ENCODE measurements at places on chromosomes 3 and 15.

DNA sequence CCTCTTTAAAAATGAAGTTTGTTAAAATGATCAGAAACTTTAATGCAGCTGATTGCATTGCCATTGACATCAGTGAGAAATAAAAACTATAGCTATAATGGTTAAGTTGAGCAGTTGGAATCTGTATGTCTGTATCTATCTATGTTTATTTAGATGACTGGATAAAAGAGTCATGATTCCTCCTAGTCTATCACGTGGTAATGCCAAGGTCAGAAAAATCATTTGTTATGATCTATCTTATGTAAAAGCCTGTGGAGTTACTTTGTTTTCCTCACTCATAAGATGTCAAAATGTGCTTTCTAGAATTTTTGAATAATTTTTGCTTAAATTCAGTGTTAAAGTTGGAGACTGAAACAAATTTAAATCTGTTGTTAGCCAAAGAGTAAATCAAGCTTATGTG, 63.3 kb downstream of the MBNL1 start:
- DNase-seq, result no peak

DNA sequence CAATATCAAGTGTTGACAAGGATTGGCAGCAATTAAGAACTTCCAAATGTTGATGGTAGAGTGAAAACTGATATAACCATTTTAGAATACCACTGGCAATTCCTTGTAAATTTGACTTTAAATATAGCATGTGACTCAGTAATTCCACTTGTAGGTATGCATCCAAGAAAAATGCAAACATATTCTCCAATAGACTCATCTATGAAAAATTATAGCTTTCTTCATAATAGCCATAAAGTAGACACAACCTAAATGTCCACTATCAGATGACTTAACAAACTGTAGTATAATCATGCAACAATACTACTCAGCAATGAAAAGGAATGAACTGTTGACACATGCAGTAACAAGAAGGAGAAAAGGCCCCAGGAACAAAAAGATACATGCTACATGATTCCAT, 988.1 kb downstream of the FHIT start:
- no peak for DNase-seq

DNA sequence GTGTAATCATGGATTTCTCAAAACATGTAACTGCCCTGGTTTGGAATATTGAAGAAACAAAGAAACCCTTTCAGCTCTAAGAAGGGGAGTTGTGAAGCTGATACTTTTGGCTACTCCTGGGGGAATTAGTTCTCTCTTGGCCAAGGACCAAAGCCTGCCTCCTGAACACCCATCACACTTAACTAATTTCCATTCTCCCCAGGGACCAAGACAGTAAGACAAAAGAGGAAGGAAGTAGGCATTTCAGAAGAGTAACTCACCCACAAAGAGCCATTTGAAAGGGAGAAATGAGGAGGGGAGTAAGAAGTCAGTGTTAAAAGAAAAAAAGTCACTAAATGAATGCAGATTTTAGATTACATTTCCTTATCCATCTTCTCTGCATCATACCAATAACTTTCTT, 328.0 kb upstream of the SOX2 start:
- DNase-seq, result no peak

GRCh38 chr15:90862964-90863778, 5.2 kb upstream of the FURIN start:
- no peak for DNase-seq

- no peak for DNase-seq
Measured at GRCh38 chr3:194468086-194468485, 18.7 kb downstream of the ATP13A3 start.

DNA sequence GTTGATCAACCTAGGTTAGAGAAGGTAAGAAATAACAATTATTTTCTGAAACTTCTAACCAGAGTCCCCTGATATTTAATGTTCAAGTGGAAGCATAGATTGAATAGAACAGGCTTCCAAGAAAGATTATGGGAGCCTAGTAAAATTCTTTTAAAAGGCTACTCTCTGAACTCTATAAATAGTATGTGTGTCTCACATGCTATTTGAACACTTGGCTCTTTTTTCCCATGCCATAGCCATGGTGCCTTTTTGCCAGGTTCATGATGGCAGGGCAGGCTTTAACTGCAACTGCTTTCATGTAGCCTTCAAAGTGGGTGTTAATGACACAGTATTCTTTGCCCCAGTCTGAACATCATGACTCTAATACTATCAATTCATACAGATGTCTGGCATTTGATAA, 22.9 kb upstream of the STRIT1 start:
- no peak for DNase-seq

GRCh38 chr3:40169983-40170382, 139.5 kb upstream of the EIF1B start:
- DNase-seq, result no peak

DNA sequence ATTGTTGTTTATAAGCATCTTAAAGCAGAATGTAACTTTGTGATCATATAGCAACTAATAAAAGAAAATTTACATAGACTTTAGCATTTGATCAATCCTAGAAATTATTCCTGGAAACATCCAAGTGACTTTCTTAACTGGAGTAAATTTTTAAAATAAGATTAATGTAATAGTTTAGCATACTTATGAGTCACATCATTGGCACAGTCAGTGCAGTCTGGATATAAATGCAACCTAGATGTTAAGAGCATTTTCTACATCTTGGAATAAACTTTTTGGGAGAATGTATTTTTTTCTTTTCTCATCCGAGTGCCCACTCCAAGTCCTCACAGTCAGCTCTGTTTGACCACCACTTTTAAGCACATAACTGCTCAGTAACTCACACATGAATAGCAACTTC, 324.6 kb upstream of the PLSCR5 start:
- no peak for DNase-seq

- DNase-seq, result no peak
Measured at GRCh38 chr15:80660119-80660518, 35.0 kb upstream of the ABHD17C start.

GRCh38 chr3:3799173-3800079, at the start of gene LRRN1:
TSS of gene LRRN1 (plus strand) at chr3:3799431. CDS start at chr3:3844642, 45,211 bp downstream.
- peak; percentile 17 for DNase-seq

DNA sequence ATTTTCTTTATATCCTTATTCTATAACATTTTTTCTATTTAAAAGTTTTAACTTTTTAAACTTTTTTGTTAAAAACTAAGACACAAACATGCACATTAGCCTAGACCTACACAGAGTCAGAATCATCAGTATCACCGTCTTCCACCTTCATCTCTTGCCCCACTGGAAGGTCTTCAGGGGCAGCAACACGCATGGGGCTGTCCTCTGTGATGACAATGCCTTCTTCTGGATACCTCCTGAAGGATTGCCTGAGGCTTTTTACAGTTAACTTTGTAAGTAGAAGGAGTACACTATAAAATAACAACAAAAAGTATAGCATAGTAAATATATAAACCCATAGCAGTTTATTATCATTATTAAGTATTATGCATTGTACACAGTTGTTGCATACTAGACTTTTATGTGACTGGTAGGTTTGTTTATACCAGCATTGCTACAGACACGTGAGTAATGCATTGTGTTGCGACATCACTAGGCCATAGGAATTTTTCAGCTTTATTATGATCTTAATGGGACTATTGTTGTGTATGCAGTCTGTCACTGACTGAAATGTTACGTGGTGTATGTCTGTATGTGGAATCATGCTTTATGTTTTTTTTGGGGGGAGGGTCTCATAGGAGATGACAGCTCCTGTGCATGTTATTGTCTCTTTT, 18.2 kb downstream of the ATP1B3 start:
- no peak for DNase-seq

DNA sequence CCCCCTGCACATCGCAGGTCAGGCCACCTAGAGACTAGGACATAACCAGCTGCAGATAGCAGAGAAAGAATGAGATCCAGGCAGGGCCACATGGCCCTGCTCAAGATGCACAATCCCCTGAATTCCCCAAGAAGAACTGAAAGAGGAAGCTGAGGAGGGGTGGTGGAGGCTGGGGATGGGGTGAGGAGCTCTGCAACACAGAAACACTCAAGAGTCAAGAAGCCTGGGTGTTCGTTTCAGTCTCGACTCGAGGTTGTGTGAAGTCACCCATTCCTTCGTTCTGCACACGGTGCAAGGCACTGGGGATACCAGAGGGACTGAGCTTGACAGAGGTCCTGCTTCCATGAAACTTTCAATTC, 62.0 kb downstream of the TLE3 start:
- no peak for DNase-seq

DNA sequence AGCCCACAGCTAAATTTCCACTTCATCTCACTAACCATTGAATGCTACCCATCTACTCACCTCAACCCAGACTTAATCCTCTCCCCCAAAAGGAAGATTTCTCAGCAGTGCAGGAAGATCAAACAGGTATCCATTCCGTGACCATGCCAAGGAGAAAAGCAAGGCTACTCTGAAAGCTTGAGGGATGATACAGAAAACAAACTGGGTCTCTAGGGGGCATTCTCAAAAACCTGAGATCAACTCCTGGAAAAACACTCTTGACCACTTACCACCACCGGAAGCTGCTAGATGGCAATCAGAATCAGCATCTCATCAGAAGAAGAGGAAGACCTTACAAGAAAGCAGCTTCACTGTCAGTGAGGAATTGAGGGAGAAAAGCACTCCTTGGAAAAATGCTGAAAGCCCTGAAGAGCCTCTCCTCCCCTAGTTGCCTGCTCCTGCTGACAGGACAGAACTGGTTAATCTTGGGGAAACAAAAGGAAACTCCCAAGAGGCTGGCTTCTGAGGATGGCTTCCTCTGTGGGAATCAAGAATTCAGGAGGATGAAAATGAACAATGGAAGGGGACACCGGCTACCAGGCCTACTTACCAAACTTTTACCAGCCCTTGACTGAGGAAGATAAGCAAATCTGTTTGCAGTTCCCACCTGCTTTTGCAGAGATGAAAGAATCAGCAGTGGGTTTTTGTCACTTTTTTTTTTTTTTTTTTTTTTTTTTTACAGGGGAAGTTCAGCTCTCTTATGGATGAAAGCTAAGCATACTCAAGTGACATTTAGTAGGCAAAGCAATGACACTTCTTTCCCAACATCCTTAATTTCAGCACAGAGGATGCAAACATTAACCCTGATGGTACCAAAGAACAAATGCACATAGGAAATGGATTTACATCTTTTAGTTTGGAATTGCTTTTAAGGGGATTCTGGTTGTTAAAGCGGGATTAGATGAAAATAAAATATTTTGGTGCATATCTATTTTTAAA, at the start of gene ATP8B4:
Gene ATP8B4 (minus strand): TSS at position 171 of the 978 bp plus-strand sequence. CDS start 12,267 bp downstream, outside the sequence.
- DNase-seq, result no peak

GRCh38 chr3:10380906-10381305, 60.0 kb upstream of the SEC13 start:
- no peak for DNase-seq

DNA sequence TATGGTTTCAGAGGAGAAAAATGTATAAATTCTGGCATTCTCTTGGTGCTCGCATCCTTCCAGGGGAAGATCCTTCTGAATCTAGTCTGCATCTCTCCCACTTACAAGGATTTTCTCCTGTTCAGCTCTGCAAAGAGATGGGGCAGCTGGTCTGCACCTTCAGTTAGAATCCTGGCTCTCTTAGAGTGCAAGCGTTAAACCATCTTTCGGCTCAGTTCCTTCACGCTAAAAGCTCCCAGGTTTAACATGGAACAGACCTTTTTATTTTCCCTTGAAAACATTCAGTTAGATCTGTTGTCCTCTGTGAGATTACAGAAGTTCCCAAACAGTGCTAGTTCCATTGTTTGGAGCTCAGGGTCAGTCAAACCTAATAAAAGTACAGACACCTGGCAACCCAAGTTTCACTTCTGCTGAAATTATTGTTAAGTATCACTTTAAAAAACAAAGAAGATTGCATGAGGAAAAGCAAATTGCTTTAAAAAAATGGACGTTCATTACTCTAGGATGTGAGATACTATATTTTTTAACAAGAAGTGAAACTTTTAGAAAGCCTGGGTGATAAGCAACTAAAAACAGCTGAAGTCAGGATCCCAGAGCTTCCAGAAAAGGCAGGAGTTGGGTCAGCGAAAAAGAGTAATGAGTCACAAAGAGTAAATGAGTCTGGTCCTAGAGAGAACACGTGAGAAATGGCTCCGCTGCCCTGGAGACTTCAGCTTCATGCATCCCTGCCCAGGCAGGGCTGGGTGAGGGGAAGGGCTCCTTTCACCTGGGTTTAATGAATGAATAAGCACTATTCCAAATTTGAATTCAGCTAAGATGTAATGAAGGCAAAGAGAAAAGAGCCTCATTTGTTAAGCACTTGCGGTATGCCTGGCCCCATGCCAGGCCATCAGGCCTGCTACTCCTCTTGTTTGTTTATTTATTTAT, 63.3 kb downstream of the ABTB1 start:
- DNase-seq, result no peak

GRCh38 chr3:184354121-184354728, 7.2 kb downstream of the CLCN2 start:
- peak; percentile 63 for DNase-seq

DNA sequence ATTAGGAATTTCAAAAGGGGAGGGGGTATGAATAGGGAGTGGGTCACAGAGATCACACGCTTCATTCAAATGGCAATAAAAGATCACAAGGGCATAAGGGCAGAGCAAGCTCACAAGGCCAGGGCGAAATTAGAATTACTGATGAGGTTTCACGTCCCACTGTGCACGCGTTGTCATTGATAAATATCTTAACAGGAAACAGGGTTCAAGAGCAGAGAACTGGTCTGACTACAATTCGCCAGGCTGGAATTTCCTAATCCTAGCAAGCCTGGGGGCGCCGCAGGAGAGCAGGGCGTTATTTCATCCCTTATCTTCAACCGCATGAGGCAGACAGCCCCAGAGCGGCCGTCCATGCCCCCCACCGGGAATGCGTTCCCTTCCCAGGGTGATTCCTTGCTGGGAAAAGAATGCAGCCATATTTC, 18.1 kb upstream of the SMCO1 start:
- DNase-seq, result no peak

GRCh38 chr15:101017093-101017754, 98.1 kb downstream of the LRRK1 start:
- no peak for DNase-seq

DNA sequence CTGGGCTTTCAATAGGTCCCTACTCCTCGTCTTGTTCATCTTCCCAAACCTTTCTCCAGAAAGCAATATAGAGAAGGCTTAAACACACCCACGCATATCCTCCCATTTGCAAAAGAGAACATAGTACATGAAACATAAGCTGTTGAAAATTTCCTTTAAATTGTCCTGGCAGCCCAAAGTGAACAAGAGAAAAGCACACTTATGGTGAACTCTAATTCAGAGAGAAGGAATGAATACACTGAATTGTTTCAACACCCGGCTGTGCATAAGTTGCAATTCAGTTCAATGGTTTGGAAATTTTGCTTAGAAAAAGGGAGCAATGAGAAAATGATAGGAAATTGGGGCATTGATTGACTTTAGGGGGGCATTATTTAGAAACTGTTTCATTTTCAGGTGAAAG, 202.6 kb downstream of the TIGIT start:
- no peak for DNase-seq

- DNase-seq, result no peak
Measured at GRCh38 chr3:188185717-188186251, 31.8 kb downstream of the LPP start.

DNA sequence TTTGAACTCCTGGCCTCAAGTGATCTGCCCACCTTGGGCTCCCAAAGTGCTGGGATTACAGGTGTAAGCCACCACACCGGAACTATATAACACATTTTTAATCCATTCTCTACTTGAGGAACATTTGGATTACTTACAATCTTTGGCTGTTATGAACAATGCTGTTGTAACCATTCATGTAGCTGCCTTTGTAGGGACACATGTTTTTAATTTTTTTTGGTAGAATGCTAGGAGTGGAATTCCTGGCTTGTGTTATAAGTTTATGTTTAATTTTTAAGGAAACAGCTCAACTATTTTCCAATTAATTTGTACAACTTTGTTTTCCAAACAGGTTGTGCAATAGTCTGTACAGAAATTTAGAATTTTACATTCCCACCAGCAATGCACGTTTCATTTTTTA, 51.7 kb downstream of the GPR149 start:
- DNase-seq, result no peak

GRCh38 chr15:52745326-52746161, 44.6 kb downstream of the ONECUT1 start:
- no peak for DNase-seq
